ENCODE measurements at places on chromosomes 11 and 22.

DNA sequence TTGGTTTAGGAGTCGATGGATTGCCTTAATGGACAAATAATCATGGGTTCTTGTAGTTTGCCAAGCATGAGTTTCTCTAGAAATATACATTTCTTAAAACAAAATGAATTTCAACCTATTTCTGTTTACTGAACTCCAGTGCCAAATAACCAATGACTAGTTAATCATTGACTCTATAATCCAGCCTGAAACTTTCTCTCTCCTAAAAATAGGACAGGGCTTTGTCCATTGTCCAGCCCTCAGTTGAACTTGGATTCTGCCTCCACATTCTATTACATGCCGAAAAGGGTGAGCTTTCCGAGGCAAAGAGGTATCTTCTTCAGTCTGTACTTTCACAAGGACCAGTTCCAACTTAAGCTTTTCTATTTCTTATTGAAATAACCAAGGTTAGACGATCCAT, 23.2 kb upstream of the CAT start:
- DNase-seq = no peak

DNA sequence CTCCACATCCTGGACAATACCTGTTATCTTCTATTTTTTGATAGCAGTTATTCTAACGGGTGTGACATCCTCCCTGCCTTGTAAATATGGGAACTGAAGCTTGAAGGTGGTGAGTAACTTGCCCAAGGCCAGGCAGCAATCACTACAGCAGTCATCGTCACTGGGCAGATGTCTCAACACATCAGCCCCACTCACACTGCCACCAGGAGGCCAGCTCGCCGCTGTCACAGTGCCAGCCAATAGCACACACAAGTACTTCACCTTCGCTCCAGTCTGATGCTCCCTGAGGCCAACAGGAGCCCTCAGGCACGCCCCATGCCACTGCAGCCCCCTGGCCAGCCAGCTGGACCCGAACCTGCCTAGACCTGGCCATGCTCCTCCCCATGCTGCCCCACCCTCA, 4.9 kb upstream of the TTLL1 start:
- DNase-seq = no peak

DNA sequence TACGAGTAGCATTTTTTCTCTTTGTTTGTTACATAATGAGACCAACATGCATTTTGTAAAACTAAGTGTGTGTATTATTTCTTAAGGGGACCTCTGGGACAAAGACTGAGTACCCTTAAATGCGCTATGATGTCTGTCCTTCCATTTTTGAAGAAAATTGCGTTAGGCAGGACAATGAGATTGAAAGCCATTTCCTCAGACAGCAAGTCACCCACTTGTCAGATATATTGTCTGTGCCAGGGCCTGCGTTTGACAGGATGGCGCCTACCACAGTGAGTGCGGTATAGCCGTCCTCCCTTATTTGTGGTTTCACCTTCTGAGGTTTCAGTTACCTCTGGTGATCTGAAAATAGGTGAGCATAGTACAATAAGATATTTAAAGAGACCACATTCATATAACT, 2.2 kb downstream of the AP2A2 start:
- no peak for DNase-seq

GRCh38 chr11:66365711-66366619, 5.6 kb downstream of the SLC29A2 start:
- DNase-seq = no peak

- DNase-seq = no peak
Measured at GRCh38 chr11:74319139-74319816, 7.8 kb upstream of the P4HA3 start.

GRCh38 chr11:2806351-2807024, 79.1 kb downstream of the CDKN1C start:
- no peak for DNase-seq
